ENCODE measurements at places on chromosomes 4 and X. TPM values are rescaled to one million over a fixed set of nuclear protein-coding genes. Genes with fewer than 3 reads are reported as not detected.

GRCh38 chr4:74653331-74654229, 140.7 kb downstream of the BTC start:
- DNase-seq: no peak

DNA sequence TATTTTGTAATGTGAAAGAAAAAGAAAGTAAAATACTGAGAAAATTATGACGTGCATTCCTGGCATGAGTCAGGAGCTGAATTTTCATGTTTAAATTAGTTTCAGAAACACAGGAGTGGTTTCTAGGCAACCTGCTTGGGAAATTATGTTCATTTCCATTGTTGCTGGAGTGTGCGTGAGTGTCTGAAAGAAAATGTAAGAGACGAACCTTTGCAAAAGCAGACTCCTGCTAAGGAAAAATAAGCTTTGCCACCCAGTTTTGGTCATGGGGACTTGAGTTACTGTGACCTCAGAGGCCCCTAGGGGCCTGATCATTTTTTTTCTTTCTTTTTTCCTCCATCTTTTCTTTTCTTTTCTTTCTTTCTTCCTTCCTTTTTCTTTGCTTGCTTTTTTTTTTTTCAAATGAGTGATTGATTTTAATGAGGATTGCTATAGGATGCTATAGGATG, 18.8 kb upstream of the CHRNA9 start:
- no peak for DNase-seq

DNA sequence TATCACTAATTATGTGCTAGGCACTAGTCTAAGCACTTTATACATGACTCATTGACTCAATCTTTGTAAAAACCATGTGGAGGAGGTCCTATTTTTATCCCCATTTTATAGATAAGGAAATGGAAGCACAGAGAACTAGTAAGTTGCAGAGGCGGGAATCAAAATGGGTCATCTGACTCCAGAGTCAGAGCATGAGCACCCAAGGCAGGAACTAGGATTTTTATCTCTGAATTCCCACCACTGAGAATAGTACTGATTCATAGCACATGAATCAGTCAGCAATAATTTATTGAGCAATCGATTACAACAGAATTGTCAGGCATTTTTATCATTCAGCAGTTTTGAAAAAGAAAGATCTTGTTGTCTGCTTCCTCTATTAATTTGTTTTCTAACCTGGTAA, 19.3 kb downstream of the SCARB2 start:
- DNase-seq: no peak

- DNase-seq: peak; percentile 25
Measured at GRCh38 chrX:4547213-4547836, 833.9 kb upstream of the PRKX start.

GRCh38 chrX:39679497-39680157, 418.1 kb downstream of the BCOR start:
- peak; percentile 39 for DNase-seq

- no peak for DNase-seq
Measured at GRCh38 chr4:624705-625590, at the start of gene PDE6B. Gene PDE6B, plus strand, starts transcription at chr4:625573. Its CDS starts 54 bp downstream, at chr4:625627.

DNA sequence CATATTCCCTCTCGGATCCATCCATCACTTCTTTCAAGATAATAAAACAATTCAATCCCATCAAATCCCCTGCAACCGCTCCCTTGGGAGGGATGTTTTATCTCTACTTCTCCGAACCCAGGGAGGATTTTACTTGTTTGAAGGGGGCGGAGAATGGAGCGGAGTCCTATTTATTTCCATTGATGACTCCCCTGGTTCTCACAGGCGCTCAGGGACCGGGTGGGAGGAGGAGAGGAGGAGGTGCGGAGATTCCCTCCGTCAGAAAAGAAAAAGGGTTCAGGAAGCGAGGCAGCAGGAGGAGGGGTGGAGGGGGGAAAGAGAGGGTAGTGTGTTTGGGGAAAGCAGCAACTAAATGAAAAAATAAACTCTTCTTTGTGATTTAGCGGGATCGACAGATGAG, 2.1 kb downstream of the NDNF start:
- no peak for DNase-seq

The ARR3 gene
- not detected for total RNA-seq

The ADH6 gene
- total RNA-seq: not detected

DNA sequence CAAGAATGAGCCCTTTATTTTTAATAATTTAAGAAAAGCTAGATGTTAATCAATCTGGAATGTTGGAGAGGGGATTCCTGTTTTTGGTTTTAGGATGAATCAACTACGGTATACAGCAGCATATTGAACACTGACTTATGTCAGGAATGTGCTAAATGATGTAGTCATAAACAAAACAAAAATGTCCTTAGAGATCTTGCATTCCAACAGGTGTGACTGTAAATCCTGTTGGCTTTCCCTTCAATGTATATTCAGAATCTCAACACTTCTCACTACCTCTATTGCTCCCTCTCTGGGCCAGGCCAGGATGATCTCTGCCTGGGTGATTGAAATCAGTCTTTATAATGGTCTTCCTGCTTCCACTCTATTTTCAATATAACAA, 37.8 kb upstream of the BDH2 start:
- no peak for DNase-seq

- DNase-seq: no peak
Measured at GRCh38 chr4:38091636-38092035, 131.4 kb downstream of the PTTG2 start.

- no peak for DNase-seq
Measured at GRCh38 chr4:25142468-25142867, 17.8 kb downstream of the SEPSECS start.

The GPR50 gene
- not detected for total RNA-seq

The ATP1B4 gene
- total RNA-seq: not detected
